ENCODE measurements at places on chromosomes 1 and 21.

DNA sequence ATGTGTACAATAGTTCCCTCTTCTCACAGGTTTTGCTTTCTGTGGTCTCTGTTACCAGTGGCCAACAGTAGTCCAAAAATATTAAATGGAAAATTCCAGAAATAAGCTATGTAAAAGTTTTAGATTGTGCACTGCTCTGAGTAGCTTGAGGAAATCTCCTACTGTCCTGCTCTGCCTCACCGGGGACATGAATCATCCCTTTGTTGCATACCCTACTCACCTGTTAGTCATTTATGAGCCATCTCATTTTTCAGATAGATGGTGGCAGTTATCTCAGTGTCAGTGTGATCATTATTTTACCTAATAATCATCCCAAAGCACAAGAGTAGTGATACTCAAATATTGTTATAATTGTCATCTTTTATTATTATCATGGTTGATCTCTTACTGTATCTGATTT is 688.1 kb downstream of the PLA2G4A start:
- DNase-seq = no peak

DNA sequence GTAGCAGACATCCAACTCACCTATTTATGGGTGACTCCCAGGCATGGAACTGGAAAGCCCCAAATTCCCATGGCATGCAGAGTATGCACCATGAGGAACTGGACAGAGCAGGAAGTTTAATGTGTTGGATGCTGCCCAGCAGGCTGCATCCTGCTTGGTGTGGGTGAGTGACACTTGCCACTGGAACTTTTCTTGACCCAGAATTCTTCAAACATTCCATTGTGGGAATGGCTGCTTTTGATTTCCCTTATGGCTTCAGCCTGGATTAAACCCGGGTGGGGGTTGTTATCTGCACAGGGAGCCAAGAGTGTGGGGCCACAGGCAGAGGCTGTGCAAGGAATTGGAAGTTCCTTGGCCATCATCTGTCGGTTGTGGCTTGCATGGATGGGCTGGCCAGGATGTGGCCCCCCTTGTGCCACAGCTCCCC is 26.9 kb upstream of the BACE2 start:
- DNase-seq = no peak

DNA sequence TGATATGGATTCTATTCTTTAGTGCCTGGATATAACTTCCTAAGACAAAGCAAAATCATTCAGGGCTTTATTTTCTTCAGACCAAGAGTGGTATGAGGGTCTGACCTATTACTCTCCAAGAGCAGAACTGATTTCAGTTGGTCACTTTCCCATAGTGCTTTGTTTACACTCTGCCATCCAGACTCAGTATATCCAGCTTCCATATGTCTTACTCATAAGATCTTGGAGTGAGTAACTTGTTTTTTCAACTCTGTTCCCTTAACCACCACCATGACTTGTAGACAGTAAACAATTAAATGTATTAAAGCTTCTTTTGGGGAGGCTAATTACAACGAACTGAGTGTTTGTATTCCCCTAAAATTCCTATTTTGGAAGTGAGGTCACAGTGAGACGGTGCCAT is 83.4 kb downstream of the USP24 start:
- DNase-seq = no peak

DNA sequence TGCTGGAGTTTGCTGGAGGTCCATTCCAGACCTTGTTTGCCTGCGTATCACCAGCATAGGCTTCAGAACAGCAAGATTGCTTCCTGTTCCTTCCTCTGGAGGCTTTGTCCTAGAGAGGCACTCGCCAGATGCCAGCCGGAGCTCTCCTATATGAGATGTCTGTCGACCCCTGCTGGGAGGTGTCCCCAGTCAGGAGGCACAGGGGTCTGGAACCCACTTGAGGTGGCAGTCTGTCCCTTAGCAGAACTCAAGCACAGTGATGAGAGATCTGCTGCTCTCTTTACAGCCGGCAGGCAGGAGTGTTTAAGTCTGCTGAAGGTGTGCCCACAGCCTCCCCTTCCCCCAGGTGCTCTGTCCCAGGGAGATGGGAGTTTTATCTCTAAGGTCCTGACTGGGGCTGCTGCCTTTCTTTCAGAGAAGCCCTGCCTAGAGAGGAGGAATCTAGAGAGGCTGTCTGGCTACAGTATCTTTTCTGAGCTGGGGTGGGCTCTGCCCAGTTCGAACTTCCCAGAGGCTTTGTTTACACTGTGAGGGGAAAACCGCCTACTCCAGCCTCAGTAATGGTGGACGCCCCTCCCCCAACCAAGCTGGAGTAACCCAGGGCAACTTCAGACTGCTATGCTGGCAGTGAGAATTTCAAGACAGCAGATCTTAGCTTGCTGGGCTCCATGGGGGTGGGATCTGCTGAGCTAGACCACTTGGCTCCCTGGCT is 205.0 kb downstream of the GPR52 start:
- DNase-seq = no peak

DNA sequence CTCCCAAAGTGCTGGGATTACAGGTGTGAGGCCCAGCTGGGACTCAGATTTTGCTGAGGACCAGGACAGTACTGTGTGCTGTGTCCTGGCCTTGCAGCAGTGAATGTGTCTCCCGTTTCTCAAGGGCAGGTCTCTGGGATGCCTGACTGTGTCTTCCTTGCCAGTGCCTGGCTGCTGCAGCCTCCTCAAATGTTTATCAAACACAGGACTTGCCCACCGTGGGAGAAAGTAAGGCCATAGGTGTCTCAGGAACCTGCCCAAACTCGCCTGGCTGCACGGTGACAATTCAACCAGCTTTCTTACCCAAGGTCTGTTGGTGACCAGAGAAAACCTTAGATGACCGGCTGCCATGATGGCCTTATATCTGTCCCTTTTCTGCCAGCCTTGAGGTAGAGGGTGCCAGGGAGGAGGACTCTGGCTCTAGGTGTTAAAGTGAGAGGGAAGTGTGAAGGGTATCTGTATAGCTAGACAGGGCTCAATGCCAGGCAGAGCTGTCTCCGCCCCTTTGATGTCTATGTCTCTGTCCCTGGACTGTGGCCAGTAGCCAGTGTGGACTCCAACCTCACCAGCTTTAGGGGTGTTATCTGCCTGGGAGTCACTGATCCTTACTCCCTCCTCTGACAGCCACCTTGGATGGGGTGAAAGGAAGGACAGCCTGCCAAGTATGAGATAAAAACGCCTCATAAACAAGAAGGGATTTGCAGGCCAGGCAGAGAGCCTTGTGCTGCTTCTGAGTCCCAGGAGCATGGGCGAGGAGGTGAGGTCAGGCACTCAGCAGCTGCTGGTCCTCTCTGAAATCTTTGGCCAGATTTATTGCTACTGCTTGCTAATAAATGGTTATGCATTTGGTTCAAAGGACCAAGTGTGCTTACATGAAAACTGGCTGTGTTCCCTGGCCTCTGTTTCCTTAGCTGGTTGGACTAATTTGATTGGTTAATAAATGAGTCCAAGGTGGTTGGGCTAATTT is 22.3 kb downstream of the IL6R start:
- DNase-seq = no peak

DNA sequence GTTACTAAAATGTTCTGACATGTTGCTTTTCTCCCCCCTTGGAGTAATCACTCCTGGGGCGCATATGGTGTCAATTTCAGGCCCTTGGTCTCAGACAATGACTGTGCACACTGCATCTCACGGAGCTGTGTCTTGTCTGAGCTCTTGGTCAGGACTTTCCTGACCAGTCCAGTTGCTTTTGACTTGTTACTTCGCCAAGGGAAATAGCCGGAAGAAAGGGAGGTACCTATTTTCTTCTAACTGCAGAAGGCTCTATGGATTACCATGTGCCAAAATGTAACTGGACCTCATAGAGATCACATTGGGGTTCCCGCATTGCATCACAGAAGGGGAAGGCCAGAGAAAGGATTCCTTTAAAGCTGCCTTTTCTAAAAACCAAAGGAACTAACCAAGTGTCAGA is 68.6 kb downstream of the SPAG17 start:
- no peak for DNase-seq

- no peak for DNase-seq
Observed at GRCh38 chr1:54464477-54465146, 58.4 kb upstream of the SSBP3 start.

DNA sequence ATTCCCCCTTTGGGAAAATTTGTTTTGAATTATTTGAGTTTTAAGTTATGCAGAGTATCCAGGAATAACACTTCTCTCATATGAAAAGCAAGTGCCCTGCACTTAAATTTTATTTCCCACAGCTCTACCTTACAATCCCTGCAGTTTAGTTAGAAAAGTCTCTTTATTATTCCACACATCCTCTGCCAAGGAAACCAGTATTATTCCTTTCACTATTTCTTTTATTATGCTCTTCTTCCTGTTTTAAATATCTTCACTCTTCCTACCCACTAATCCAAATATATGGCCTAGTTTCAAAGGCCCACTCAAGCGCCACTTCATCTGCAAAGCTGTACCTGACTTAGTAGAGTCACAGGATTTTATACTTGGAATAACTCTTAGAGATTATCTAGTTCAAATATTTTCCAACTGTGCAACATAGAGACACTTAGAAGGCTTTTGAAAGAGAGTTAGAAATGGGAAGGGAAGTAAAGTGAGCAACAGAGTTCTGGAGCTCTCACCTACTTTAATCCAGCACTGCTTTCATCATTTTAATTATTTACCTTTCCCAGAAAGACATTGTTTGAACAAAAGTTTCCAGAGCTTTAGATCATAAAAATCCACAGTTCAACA is 97.2 kb upstream of the LYPLAL1 start:
- no peak for DNase-seq

- DNase-seq = no peak
Observed at GRCh38 chr1:187417520-187417919, 588.8 kb downstream of the PLA2G4A start.

DNA sequence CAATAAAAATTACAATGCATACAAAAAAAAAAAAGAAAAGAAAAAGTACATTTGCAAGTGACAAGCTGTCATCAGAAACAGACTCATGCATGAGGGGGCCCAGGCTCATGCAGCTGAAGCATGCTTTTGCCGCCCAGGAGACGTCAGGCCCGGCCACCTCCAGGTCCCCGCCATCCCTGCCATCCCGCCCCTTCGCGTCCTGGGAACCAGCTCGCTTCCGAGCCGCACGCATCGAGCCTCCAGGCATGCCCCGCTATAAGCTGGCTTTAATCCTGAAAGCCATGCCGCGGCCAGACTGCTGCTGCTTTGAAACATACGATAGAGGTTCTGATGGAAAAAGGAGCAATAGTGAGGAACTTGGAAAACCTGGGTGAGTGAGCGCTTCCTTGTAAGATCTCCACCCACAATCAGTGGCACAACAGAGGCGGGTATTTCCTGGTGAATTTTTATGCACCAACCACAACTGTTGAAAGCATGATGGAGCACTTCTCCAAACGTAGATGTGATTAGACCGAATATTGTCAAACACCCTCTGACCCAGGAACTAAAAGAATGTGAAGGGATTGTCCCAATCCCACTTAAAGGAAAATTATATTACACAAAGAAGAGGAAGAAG is 113.7 kb downstream of the FAF1 start:
- no peak for DNase-seq

GRCh38 chr1:18230840-18231239 is 123.2 kb downstream of the IGSF21 start:
- no peak for DNase-seq

DNA sequence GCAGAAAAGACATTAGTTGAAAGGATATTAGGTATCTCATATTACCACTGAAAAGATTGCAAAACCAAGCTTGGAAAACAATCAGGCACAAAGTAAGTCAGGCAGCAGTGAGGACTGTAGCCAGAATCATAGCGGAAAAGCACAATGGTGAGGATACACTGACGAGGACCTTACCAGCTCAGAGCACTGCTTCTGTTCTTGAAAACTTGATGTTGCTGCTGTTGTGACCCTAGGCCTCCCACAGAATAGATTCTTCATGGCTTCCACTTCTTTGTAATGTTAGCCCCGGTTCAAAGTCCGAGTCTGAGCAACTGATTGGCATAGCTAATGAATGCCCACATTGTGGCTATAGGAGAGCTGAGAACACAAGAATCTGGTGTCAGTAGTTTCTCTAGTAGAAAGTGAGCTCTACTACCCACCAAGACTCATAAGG is 45.2 kb upstream of the LRRC8C start:
- no peak for DNase-seq

GRCh38 chr1:153540394-153541361 is at the start of gene S100A5:
S100A5 (minus strand) TSS chr1:153540934; CDS start chr1:153540191, 743 bp downstream.
- DNase-seq = no peak

DNA sequence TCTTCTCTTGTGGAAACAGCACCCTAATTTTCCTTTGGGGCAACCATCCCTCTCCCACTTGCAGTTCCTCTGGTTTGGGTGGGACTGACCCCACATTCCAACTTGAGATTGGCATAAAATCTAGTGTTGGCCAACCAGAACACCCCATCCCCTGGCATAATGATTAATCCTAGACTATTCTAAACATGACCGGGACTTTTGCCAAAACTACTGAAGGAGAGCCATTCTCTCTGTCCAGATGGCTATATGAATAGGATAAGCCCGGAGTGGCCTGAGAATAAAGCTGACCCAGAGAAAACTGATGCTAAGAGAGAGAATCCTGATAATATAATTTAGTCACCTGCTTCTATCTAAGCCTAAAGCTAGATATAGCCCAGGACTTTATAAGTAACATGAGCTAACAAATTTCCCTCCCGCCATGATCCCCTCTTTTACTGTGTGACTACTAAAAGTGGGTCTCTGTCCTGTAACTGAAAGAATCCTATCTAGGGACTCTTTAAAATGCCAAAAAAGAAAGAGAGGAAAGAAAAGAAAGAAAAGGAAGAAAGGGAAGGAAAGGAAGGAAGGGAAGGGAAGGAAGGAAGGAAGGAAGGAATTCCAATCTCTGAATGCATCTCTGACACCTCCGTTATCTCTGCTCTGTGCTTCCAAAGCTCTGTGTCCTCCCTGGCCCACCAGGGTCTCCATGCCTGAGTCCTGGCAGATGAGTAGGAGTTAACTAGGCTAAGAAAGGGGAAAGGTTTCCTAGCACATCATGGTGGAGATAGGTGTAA is 28.0 kb upstream of the NRDC start:
- DNase-seq = no peak

DNA sequence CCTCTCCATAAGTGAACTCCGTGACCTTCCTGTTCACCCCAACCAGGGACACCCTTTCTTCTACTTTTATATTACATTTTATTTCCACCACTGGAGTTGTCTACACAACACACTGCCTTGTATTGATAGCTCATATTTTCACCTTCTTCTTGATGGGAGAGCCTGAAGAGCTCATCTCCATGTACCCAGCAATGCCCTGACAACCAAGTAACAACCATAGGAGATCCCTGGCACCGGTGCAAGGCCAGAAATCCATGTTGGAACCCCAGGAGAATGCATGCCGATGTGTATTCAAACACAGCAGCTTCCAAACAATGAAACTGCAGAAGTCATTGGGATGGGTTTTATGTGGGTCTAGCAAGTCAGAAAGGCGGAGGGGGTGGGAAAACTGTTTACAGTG is 15.5 kb downstream of the TENT5C start:
- no peak for DNase-seq

DNA sequence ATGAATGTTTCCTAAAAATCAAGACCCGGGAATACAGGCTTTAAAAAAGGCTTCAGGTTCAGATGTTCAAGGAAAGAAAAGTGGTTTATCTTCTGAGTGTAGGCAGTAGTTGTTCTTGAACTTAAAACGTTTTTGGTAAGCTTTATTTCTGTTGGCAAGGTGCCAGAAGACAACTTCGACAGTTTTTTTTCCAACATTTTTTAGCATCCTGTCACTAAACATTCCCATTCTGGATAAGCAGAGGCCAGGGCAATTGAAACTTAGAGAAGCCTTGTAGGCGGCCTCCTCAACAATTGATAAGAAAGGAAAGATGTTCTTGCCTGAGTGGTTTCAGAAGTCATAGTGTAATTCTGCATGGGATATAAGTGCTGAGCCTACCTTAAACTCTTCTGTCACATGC is 66.7 kb downstream of the PATJ start:
- no peak for DNase-seq

Data from stimulated activated CD8-positive, alpha-beta memory T cell treated with anti-CD3 and anti-CD28 coated beads, Interleukin-7, amount 100 ng/mL, for 1 hour (primary cell).